Stimulated activated CD8-positive, alpha-beta memory T cell treated with anti-CD3 and anti-CD28 coated beads, Interleukin-4, amount 100 ng/mL, for 1 hour (primary cell): ENCODE measurements at places on chromosomes 12 and 14.

- DNase-seq, result no peak
Measured at GRCh38 chr14:90815572-90815821, 733 bp downstream of the TTC7B start.

GRCh38 chr12:67925077-67925476 lies 64.2 kb upstream of the IFNG-AS1 start:
- no peak for DNase-seq

DNA sequence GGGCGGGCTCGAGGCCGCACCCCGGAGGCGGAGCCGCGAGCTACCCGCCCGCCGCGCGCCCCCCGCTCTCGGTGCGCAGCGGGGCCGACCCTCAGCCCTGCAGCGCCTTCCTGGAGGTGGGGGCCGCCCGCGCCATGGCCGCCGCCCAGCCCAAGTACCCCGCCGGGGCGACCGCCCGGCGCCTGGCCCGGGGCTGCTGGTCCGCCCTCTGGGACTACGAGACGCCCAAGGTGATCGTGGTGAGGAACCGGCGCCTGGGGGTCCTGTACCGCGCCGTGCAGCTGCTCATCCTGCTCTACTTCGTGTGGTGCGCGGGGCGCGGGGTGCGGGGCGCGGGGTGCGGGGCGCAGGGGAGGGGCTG lies at the start of gene P2RX2:
P2RX2 (plus strand) TSS at position 94 of the 361 bp plus-strand sequence; CDS start at position 135, 41 bp downstream.
- DNase-seq, result no peak

GRCh38 chr14:81453166-81453766 lies 53.1 kb upstream of the STON2 start:
- DNase-seq, result no peak

DNA sequence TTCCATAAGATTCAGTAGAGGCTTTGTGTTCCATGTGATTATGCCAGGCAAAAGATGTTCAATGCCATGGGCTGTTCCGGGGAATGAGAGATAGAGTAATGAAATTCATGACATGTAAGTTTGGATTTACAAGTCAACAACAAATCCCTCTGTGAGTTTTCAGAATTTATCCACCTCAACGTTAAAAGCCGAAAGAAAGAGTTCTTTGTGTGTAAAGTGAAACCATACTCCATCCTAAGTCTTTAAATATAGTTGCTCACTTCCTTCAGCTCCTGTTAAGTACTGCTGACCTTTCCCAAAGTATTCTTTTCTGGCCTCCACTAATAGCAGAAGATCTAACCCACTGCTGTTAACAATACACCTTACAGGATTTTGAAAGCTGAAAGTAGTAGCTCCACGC lies 190.0 kb downstream of the TMX1 start:
- no peak for DNase-seq
